ENCODE measurements at places on chromosomes 7 and 10.

DNA sequence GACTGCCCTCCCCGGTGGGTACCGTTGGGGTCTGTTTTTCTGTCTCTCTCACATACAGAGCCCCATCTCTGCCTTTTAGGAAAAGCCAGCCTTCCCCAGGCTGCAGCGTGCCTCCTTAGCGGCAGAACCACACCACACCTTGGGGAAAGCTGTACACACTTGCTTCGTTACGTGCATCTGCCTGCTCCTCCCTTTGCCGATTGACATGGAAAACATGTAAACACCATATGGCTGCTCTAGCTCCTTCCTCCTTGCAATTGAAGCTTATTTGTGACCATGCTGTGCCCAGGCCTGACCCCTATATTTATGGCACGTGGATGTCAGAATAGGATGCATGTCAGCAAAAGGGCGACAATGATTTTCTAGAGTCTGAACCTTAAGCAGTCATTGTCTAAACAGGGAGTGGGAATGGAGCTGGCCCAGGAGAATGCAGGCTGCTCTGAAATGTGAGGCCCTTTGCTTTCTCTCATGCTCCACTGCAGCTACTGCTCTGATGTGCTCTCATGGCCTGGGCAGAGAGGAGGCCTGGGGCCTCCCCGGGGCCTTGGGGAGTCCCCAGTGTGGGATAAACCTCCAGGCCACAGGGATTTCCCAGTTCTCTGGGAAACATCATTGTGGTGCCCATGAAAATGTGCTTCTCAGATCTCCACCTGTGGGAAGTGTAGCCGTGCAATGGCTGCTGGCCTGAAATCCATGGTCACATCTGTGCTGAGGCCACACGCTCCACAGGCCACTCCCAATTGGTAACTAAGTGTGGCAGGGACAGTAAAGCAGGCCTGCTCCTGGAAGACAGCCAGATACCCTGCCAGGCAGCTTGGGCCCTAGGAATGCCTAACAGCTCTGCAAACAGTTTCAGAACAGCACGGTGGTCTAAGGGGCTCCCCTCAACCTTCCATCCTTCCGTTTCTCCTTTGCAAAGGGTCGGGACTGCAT lies 18.6 kb downstream of the PDE6C start:
- no peak for DNase-seq

DNA sequence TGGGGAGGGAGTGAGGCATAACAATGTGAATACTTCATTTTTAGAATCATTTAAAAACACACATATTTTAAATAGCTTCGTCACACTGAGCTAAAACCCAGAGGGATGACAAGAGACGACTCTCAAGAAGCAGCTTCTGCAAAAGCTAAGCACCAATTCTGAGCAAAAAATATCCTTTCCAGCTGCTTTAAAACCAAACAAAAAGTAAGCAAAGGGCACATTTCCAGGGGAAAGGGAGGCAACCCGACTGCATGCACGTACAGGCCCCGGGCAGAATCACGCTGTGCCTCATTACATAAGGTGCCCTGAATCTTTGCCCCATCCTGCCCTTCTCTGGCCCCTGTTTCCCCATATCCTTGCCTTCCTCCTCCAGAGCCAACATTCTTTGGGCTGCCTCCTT lies 78.4 kb downstream of the DGKI start:
- DNase-seq, result no peak

DNA sequence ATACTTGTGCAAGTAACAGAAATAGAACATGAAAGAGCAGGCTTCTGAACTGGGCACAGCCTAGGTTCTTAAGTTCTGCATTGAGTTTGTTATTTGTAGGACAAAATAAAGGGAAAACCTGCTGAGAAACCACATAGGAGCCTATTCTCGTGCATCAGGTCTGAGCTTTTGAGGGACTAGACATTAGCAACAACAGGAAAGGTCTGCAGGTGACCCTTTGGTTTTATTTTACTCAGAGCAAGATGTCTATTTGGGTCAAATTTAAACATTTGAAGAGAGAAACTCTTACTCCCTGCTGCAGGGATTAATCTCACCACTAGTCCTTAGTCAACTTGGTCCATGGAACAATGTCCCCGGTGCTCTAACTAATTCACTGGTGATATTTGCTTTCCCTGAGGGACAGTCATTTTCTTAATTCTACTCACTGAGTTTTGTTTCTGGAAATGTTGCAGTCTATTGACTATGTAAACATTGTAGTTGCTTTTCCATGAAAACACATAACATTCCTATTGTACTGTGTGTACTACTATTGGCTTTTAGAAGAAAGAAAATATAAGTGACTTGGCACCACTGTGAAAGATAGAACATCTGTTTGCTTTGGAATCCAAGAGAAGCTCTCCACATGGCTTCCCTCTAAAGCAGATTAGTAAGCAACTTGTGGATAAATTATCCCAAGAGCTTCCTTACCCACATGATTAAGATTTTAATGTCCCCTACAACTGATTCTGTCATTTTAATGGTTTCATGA lies 108.2 kb downstream of the CHRM2 start:
- no peak for DNase-seq

DNA sequence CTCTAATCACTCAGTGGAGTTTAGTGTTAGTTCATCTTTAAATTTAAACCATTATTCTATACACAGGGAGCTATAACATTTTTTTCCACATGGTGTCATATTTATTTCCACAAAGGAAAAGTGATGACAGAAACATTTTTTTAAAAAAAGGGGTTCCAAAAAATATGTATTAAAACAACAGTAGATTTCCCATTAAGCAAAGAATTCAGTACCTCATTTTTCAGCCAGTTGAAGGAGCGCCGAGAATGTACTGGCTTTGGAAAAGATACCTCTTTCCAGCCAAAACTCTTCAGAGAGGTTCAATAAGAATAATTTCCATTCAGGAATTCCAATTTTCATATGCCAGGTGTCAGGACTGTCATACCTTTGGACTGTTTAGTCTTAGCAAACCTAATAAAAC lies 250.5 kb upstream of the MEOX2 start:
- DNase-seq, result no peak
